PC-9 (cell line): ENCODE measurements at places on chromosomes 7 and 10. TPM values are rescaled to one million over a fixed set of nuclear protein-coding genes. Genes with fewer than 3 reads are reported as not detected.
A peak's percentile ranks its signal among the peaks of the same experiment; 100 is the strongest.

- H3K4me1 ChIP-seq, result no peaks in the 10 kb centered on the region
- no peak overlapping the region for H3K27ac ChIP-seq
- H3K36me3 ChIP-seq, result no peaks in the 10 kb centered on the region
- H3K4me3 ChIP-seq, result no peak overlapping the region
- no peak for DNase-seq
Observed at GRCh38 chr7:32453341-32454011, 36.7 kb downstream of the LSM5 start.

DNA sequence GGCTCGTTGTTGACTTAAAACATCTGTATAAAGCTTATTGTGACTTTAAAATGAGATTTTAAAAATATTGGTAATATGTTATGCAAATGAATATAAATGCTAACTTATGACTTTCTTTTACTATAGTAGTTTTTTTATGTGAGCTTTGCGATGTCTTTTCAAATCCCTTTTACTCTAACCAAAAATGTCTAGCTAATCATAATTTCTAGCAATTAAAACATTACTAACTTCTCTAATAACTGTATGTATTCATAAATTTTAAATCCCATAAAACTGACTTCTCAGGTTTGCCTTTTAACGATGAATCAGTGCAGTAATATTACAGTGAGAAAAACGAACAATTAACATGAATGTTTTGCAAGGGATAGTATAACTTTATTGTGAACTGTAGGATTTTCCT lies 113.2 kb downstream of the MAPK8 start:
- H3K27ac ChIP-seq, result no peak overlapping the region
- no peaks in the 10 kb centered on the region for H3K36me3 ChIP-seq
- DNase-seq, result no peak
- H3K4me3 ChIP-seq, result no peak overlapping the region
- H3K27me3 ChIP-seq, result no peaks in the 10 kb centered on the region

DNA sequence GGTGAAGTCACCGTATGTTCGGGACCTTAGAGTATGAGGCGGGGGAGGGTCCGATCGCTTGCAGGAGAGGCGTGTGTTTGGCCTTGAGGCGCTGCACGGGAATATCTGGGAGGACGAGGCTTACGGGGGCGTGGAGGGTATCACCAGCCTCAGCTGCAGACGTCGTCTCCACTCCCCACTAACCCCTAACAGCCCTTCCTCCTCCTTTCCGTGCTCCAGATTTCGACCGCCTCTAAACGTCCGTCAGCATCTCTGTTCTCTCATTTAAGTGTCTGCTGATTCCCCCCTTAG lies 23.5 kb upstream of the ZNF12 start:
- no peaks in the 10 kb centered on the region for H3K27me3 ChIP-seq
- DNase-seq, result no peak
- H3K36me3 ChIP-seq, result peaks cover 24% of the 10 kb centered on the region
- H3K4me3 ChIP-seq, result peak overlapping the region; percentile 88
- peak overlapping the region; percentile 61 for H3K27ac ChIP-seq

Gene CHPF2
- 47.4 and 54.9 TPM in 2 replicates for total RNA-seq
